Stimulated activated CD4-positive, alpha-beta T cell treated with anti-CD3 and anti-CD28 coated beads, Interleukin-1b, Interleukin-23, amount 100 ng/mL, for 1 hour (primary cell): ENCODE measurements at places on chromosomes 5 and 9.

- no peak for DNase-seq
These were observed 6.0 kb upstream of the ADAMTS16 start for GRCh38 chr5:5134107-5134506.

DNA sequence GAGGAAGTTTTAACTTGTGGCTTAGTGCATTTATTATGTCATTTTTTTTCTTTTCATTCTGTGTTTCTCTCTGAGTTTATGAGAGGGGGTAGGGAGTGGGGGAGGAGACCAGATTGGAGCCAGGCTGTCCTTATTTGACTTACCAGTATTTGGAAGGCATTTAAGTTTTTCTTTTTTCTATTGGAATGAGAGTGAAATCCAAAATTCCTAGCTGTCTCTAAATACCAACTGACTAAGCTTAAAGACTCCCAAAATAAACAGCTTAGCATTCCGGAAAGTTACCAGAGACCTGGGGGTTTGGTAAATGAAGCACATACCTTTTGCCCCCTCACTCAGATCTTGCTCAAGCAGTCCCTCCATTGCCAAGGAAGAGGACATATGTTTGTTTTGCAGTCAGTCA, 581.9 kb upstream of the BRINP1 start:
- no peak for DNase-seq

GRCh38 chr9:27341545-27342294, 44.8 kb upstream of the EQTN start:
- DNase-seq = no peak

DNA sequence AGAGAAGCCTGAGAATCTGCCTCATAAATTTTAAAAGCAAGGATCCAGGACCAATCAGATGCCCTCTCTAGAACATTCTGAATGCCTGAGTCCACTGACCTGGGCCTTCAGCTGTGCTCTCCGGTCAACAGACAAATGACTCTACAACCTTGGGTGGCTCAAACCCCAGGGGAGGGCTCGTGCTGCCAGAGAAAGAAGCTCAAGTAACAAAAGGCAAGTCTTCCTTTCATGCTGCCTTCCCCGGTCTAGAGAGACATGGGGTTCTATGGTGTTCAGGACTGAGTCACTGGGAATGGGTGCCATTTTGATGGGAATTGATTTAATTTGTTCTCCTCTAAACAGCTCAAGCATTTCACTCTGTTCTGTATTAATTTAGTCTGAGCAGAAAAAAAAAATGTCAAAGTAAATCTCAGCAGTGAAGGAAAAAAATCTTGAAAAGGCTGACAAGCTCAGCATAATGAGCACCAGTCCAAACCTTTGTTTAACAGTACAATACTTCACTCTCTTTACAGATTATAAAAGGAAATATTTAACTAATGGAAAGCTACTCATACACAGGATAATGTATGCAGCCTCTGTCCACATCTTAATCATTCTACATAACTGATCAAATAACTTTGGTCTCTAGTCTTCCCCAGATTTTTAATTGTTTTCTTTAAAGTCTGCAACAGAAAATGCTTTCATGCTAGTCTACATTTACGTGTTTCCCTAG, 191.0 kb downstream of the GLIS3 start:
- no peak for DNase-seq

- DNase-seq = no peak
These were observed 788.8 kb upstream of the EDIL3 start for GRCh38 chr5:85173469-85173868.

DNA sequence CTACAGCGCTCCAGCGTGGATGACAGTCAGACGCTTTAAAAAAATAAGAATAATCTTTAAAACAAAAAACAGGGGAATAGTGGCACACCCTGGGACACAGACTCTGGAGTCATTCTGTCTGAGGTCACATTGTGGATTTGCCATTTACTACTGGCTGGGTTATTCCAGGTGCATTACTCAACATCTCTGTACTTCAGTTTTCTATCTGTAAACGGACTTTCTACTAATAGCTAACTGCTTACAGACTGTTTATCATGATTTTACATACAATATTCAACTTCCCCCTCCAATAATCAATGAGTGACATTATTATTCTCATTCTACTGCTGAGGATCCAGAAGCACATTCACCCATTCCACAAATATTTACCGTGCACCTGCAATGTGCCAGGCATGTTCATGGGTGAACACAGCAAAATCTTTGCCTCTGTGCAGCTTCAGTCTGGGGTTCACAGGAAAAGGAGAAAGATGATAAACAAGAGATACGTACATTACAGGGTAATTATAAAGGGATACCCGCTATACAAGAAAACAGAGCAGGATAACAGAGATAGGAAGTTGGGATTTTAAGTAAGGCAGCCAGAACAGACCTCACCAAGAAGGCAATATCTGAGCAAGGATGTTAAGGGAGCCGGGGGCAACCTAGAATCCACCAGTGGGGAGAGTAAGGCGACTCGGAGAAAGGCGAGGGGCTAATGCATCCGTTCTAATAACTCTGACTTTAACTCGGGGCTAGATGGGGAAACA, 984 bp upstream of the RAD23B start:
- DNase-seq = no peak

GRCh38 chr5:1003296-1003937, 5.2 kb upstream of the NKD2 start:
- DNase-seq = no peak

- no peak for DNase-seq
These were observed 147.3 kb downstream of the FBXL7 start for GRCh38 chr5:15647251-15647650.
